ENCODE measurements at places on chromosomes 3 and 15. TPM values are rescaled to one million over a fixed set of nuclear protein-coding genes. Genes with fewer than 3 reads are reported as not detected.

GPD1L gene
- total RNA-seq = 17.8 TPM

PLA2G4D gene
- total RNA-seq = not detected

CCR8 gene
- 1.2 TPM for total RNA-seq

FBXL22 gene
- total RNA-seq = 1.1 TPM

FANCD2OS gene
- total RNA-seq = not detected

NR2F2 gene
- 270 TPM for total RNA-seq

CASR gene
- total RNA-seq = 4.4 TPM

PRR20G gene
- total RNA-seq = not detected

PBRM1 gene
- 88.6 TPM for total RNA-seq

DNA sequence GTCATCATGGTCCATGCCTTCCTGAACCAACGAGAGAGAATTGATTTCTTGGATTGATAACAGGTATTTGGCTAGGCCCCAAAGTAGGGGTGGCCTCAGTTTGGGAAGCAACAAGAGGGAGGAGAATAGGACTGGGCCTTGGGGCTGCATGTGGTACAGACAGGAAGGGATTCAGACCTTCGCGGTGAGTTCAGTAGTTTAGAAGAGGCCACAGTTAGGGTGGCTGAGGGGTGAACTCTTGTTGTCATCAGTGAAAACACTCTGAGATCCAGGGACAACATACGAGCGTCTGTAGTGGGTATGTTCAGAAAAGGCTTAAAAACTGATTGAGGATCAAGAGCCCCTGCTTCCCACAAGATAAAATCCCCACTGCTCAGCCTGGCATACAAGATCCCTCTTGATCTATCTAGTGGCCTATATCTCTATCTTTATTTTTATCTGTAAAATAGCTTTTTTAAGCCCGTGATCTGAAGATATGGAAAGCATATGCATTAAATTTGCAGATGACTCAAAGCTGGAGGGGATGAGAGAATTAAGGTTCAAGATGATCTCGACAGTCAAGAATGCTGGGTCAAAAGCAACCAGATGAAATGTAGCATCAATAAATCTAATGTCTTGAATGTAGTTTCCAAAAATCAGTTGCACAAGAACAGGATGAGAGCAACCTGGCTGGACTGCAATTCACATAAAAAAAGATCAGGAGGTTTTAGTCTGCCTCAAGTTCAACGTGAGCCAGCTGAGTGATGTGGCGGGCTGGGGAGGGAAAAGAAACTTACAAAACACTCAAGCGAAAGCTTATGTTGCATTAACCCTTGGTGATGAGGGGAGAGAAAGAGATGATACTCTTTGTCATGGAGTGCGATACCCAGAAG is 221.1 kb upstream of the TLE3 start:
- DNase-seq = no peak

DNA sequence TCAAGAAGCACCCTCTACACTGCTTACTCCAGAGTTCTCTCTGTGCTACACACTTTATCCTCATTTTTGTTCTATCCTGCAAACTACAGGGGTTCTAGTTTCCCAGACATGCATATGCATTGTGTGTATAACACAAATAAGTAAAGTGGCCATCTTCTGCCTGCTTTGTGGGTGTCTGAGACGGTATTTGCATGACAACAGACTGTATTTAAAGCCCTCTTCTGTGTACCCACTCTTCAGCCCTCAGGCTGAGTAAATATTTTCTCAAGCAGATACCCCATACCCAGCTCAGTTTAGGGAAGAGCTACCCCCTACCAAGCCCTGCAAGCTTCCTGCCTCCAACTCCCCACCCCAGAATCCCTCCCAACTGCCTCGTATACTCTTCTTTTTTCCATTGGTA is 31.7 kb downstream of the SYNPR start:
- no peak for DNase-seq

DNA sequence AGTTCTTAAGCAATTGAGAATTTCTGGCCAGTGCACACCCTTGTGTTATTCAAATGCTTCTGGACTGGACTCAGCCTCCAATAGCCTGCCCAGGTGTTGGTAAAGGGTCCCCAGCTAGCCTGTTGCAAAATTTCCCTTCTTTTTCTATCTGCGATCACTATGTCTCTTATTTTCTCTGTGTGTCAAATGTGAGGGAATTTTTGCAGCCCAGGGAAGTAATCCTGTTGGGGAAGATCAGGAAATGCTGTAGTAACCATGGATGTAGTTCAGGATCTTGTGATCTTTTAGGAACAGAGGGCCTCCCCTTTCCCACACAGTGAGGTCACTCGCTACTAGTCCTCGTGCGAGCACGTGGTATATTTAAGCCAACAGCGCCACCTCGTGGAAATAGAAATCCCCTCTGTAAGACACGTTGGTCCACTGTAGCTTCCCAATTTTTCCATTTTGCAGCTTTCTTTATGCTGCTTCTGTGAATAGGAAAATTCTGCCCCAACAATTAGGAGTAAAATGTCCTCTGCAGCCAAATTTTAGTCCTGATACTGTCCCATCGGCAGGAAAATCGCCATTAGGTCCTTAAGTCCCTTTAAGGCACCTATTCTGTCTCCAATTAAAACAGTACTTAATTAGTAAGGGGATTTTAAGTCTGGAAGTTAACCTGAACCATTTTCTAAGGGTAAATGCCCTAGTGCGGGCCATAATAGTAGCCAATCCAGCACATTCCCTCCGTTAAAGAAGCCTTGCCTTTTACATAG is 4.0 kb upstream of the SMCO1 start:
- no peak for DNase-seq

DNA sequence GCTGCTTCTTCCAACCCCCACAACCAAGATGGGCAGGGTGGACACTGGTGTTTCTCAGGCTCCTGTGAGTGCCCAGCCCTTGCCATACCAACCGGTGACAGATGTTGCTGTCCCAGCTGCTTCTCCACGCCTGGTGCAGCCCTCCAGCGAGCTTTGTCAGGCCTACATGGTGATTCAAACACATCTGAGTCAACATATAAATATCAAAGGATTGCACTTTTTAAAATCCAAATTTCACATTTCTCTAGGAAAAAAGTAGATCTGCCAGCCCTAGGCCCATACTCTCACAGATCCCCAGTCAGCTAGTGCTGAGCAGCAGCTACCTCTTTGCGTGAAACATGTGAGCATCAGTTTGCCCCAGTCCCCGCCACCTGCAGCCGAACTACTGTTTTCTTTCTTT is 52.7 kb downstream of the RPN1 start:
- no peak for DNase-seq

GRCh38 chr3:153242896-153243295 is 80.9 kb downstream of the RAP2B start:
- DNase-seq = no peak

DNA sequence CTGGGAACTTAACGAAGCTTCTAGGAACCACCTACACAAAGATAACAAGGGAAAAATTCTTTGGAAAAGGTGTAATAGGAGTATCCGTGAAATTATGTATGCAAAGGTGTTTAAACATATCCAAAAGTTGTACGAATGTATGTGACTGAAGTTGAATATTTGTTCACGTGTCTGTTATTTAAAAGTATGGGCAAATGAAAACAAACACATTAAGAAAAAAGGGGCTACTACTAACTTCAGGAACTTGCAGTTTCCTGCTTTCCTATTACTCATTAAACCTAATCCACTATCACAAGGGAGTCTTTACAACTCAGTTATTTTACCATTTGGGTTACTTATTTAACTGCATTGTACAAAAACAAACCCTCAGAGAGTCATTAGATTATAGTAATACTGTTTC is 33.9 kb upstream of the GRAMD1C start:
- no peak for DNase-seq

DNA sequence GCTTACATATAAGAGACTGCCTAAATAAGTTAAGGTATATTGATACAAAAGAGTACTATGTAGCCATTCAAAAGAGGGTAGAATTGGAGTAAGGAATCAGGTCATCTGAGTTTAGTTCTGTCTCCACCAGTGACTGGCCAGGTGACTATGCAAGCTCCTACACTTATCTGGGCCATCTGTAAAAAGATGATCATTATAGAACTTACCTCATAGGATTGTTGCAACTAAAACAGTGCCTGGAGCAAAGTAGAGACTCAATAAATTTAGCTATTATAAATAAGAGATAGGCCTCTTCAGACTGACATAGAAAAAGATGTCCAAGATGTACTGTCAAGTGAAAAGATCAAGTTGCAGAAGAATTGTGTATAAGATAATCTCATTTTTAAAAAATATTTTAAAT is 1.7 kb upstream of the ATP8B4 start:
- DNase-seq = no peak

- no peak for DNase-seq
These were observed 131.5 kb downstream of the TGFBR2 start for GRCh38 chr3:30737743-30738499.

- no peak for DNase-seq
These were observed 622.1 kb downstream of the IGSF11 start for GRCh38 chr3:118412503-118412902.

- DNase-seq = no peak
These were observed 393.1 kb downstream of the LPP start for GRCh38 chr3:188546835-188547670.

- DNase-seq = no peak
These were observed 524.7 kb downstream of the PYDC2 start for GRCh38 chr3:191985691-191986090.

GRCh38 chr3:188926741-188927511 is 244.8 kb upstream of the TPRG1 start:
- DNase-seq = no peak

DNA sequence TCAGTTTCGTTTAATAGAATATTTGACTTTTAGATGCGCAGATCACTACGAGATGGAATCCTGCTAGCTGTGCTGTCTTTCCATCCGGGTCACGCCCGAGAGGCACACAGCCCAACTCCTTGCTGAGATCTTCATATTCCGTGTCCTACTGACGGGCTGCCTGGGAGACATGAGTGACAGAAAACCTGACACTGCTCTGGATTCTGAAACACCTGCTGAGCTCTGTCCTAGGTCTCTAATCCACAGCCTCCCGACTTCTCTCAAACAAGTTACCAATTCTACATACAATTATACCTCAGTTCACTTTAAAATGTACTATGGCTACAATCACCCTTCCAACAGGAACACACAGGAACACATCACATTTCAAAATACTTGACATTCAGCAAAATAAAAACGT is 27.2 kb downstream of the TFRC start:
- DNase-seq = no peak

DNA sequence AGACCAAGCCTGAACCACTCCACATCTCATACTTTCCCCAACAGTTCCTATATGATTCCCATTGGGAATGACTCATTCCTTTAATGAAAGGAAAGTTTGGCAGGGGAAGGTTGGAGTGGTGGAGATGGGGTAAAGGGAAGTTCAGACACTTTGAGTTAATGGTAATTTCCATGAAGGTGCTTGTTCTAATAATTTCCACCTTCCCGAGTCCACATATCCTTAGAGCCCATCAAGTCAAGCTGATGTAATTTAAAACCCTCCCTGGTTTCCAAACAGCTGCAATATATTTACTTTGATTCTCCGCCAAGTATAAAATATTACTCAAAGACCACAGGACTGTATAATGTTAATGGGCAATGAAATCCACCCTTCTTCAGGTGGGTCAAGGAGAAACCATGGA is 95.0 kb upstream of the GALNT15 start:
- no peak for DNase-seq

- DNase-seq = no peak
These were observed 527 bp downstream of the CSNK1G1 start for GRCh38 chr15:64355348-64355943.

GRCh38 chr3:58197588-58197987 is 13.2 kb downstream of the DNASE1L3 start:
- no peak for DNase-seq

GRCh38 chr3:64975147-64975546 is 287.3 kb upstream of the ADAMTS9 start:
- no peak for DNase-seq

- no peak for DNase-seq
These were observed 630 bp upstream of the EFCAB12 start for GRCh38 chr3:129429080-129429451.

DNA sequence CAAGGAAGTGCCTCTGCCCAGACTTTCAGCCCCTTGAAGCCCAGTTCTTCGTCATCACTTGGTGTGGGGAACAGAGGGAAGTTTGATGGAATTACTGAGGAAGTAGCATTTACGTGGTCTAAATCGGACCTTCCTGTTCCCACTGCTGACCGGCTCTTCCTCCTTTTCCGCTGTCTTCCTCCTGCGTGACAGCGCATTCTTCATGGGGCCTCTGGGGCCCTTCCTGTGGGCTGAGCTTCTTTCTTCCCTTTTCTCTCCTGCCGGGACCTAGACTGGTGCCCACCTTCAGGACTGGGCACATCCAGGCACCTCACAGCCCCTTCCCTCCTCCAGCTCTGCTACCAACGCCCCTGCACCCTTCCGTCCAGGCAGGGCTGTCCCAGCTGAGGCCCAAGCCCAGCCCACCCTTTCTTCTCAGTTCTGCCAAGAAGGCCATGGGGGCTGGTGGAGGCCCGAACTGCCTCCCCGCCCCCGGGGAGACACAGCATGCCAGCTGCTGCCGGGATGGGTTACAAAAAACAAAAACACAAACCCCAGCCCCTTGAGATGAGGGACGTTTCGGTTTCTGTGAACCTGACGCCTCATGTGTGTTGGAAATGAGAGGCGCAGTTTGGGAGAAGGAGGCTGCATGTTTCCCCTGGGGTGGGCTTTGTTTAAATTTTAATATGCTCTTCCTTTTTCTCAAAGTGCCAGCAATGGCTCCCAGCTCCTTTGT is 19.1 kb downstream of the ZNF710 start:
- no peak for DNase-seq

DNA sequence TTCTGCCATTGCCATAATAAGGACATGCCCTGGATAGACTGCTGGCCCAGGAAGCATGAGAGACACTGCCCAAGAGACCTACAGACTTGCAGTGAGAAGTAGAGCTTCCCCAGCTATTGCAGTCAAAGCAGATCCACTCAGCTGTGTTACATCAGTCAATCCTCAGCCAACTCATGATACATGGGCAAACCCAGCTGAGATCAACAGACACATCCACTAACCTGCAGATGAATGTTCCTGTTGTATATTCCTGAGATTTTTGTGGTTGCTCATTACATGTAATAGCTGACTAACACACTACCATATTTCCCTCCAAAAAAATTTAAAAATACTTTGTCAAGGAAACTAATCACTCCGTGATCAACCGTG is 68.6 kb downstream of the DCLK3 start:
- DNase-seq = no peak

DNA sequence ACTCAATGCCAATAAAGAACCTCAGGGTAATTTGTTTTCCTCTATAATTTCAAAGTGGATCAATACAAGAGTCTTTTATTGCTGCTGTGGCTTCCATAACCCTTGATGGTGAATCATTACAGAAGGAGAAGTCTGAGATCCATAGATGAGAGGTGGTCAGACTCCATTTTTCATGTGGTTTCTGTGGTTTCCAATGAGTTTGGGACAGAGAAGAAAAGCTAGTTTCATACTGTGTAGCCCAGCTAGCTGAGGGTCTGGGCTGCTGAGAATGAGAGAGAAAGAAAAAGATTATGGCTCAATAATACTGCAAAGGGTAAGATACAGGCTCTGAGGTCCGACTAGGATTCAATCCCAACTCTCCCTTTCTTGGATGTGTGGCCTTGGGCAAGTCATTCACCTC is 180.6 kb upstream of the LRRN1 start:
- no peak for DNase-seq

- DNase-seq = no peak
These were observed 375.2 kb upstream of the SGO1 start for GRCh38 chr3:20561166-20561565.

Measured in type B pancreatic cell (in vitro differentiated cells).